ENCODE measurements at places on chromosomes 4 and X. TPM values are rescaled to one million over a fixed set of nuclear protein-coding genes. Genes with fewer than 3 reads are reported as not detected.

GRCh38 chr4:182928061-182928460 lies 10.9 kb upstream of the DCTD start:
- peak; percentile 9 for DNase-seq

The RBMXL3 gene
- not detected for total RNA-seq

The SCD5 gene
- total RNA-seq = 1.6 TPM

GRCh38 chr4:87734936-87735335 lies 64.4 kb upstream of the IBSP start:
- no peak for DNase-seq

The UGT2B7 gene
- not detected for total RNA-seq
